ENCODE measurements at places on chromosomes 13 and 19.

DNA sequence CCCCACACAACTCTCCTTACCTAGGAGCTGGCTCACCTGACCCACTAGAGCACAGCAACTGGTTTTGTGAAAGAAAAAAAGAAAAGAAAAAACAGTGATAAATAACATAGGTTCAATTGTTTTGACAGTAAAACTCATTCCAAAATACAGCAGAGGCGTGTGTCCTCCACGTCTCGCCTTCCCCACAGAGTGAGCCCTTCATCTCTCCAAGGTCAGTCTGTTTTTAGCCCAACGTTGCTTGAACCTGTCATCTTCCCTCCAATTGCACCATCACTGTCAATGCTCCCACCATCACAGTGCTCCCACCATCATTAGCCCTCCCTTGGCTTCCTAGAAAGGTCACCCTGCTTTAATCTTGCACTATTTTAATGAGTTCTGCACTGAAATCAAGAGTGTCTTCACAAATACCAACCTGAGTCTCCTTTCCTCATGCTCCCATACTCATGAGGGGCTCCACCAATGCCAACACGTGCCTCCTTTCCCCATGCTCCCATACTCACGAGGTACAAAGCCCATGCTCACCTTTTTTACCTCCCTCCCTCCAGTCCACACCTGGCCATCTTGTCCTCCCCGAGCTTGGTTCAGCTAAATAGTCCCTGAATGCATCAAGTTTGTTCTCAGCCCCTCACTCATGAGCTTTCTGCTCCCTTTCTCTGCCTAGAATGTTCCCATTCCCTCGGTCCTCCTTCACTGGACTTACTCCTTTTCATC, 103.7 kb downstream of the IRS2 start:
- no peak for DNase-seq

DNA sequence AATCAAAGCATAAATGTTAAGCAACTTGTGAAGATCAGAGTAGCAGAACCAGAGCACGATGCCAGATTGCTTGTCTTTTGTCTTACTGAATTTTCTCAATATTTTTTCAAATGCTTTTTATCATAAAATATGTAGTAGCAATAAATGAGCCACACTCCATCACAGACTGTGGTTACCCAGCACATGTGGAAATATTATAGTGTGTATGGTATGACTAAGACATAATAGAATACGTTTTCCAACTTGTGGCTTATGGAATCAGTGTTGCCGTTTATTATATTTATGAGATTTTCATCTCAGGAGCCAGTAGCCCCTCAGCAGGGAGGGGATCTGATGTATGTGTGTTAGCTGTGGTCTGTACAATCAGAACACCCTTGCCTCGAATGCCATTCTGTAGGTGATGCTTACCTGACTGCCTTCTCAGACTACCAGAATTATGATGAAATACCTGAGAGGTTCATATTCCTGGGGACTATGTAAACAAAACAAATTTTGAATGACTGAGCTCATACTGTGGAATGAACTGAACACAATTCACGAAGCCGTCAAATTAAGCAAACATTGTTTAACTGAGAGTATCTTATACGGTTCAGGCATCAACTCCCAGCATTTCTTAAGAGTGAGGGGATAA, 1.9 kb downstream of the SCEL start:
- DNase-seq = no peak

- no peak for DNase-seq
Observed at GRCh38 chr19:805166-805551, 7.9 kb downstream of the PTBP1 start.

GRCh38 chr19:33905937-33906577, 109.4 kb downstream of the KCTD15 start:
- no peak for DNase-seq

GRCh38 chr19:34645551-34645950, 31.4 kb downstream of the SCGB2B2 start:
- DNase-seq = no peak

- DNase-seq = no peak
Observed at GRCh38 chr13:93101226-93101734, 125.3 kb upstream of the GPC6 start.

- no peak for DNase-seq
Observed at GRCh38 chr13:44627441-44627840, 51.3 kb upstream of the TSC22D1 start.

DNA sequence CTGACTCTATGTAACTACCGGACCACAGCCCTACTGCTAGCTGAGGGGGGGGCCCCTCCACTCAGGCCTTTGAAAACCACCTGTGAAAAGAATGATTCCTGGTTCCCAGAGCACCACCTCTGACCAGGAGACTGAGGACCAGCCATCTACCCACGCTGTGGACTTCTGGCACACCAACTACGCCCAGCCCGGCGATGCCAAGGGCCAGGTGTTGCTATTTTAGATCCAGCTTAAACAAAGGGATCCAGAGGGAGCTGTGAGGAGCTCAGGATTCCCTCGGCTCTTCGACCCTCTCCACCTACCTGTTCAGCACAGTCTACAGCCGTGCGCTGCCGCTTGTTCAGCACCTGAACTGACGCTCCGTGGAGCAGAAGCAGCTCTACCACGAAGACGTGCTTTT, 23.0 kb downstream of the PDCD5 start:
- no peak for DNase-seq

Measured in activated CD8-positive, alpha-beta memory T cell treated with anti-CD3 and anti-CD28 coated beads for 4 hours (primary cell).